T47D (cell line): ENCODE measurements at places on chromosomes 6 and 20.

- no peak for DNase-seq
Measured at GRCh38 chr20:53362736-53363135, 230.9 kb downstream of the ZNF217 start.

DNA sequence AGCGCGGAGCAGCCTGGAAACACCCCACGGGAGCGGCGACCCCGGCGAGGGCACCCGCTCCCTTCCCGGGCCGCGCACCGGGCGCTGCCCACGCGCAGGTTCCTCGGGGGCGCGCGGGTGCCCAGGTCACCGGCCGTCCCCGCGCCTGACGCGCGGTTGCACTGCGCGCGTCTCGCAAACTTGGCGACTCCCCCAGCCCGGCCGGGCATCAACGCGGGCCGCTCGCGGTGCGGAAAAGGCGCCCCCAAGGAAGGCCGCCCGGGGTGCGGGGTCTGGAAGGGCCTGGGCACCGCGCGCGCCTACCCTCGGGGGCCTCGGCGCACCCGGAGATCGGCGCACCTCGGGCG, 555 bp upstream of the ZBTB46 start:
- DNase-seq: peak; percentile 44

- no peak for DNase-seq
Measured at GRCh38 chr6:130681028-130681427, 146.2 kb upstream of the SMLR1 start.

GRCh38 chr6:46128476-46128875, 1.3 kb upstream of the ENPP4 start:
- no peak for DNase-seq

- DNase-seq: no peak
Measured at GRCh38 chr6:157755746-157756411, 67.2 kb upstream of the SNX9 start.
